ENCODE measurements at places on chromosomes 12 and 14.

- no peak for DNase-seq
Observed at GRCh38 chr12:64633011-64633939, 23.0 kb downstream of the RASSF3 start.

DNA sequence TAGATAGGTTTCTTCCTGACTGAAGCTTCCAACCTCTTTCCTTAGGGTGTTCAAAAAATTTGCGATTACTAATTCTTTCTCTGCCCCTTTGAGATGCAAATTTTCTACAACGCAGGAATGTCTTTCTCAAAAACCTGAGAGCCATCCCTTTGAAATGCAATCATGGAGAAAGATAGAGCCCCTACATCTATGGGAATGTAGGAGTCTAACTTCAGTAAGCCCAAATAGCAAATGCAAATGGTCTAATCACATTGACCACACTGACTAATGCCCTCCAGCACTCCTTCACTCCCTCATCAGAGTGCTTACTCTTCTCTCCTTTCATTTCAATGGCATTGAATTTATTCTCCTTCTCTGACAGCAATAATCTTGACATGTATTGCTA, 107.1 kb downstream of the SLC6A15 start:
- DNase-seq, result no peak

GRCh38 chr12:93380480-93381121, 2.9 kb downstream of the NUDT4 start:
- DNase-seq, result no peak

GRCh38 chr14:23487216-23487615, 17.7 kb downstream of the NGDN start:
- DNase-seq, result no peak

- DNase-seq, result no peak
Observed at GRCh38 chr12:122250536-122250935, 15.8 kb downstream of the VPS33A start.

- DNase-seq, result peak; percentile 35
Observed at GRCh38 chr12:4997939-4998338, 45.7 kb upstream of the KCNA5 start.

GRCh38 chr14:105852378-105853088, 326.1 kb downstream of the TMEM121 start:
- no peak for DNase-seq

- DNase-seq, result no peak
Observed at GRCh38 chr12:127629066-127629820, 637.7 kb upstream of the TMEM132C start.

DNA sequence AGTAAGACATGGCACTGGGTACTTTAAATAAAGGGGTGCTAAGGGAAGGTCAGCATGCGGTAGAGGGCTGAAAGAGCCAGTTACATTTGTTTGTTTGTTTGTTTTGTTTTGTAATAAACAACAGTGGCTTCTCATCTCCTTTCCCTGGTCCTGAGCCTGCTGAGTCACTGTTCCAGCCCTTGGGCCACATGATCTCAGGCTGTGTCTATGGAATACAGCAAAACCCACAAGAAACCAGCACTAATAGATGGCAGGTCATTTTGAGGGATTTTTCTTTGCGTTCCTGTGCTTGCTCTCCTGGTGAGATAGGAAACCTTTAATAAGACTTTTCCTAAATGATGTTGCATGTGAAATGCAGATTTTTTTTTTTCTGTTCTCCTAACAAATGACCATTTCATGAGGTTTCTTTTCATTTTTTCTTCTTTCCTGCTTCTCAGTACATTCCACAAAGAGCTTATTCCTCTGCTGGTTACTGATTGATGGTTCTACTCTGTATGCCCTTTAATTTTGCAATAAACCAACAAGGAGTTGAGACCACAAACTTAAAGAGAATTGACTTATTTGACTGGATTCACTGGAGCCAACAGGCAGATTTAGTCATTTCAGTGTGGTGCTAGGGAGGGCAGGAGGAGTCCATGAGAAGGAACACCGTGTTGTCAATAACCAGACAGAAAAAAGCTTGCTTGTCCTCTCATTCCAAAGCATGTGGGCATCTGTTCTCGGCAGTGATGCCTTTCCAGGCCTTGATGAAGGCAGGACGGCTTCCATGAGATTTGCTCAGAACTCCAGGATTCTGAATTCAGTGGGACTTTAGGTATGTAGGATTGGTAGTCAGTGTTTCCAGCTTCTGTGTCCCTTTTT, 459.2 kb downstream of the RAD51B start:
- no peak for DNase-seq

DNA sequence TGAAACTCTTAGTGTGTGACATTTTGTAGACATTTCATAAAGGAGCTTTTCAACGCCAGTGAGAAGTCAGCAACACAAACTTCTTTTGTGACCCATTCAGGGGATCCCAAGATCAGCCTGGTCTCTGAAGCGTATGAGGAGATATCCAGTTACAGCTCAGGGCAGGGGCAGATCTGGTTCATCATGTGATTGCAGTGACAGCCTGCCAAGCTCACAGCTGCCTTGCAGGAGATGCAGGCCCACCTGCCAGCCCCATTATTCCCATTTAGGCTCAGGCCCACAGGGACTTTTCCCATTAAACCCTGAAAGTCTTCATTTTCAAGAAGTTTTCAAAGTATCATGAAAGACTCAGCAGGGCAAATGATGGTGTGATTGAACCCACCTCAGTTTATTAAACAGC, 38.3 kb downstream of the SRGAP1 start:
- DNase-seq, result no peak

GRCh38 chr14:81550001-81550637, 16.5 kb upstream of the SEL1L start:
- no peak for DNase-seq

DNA sequence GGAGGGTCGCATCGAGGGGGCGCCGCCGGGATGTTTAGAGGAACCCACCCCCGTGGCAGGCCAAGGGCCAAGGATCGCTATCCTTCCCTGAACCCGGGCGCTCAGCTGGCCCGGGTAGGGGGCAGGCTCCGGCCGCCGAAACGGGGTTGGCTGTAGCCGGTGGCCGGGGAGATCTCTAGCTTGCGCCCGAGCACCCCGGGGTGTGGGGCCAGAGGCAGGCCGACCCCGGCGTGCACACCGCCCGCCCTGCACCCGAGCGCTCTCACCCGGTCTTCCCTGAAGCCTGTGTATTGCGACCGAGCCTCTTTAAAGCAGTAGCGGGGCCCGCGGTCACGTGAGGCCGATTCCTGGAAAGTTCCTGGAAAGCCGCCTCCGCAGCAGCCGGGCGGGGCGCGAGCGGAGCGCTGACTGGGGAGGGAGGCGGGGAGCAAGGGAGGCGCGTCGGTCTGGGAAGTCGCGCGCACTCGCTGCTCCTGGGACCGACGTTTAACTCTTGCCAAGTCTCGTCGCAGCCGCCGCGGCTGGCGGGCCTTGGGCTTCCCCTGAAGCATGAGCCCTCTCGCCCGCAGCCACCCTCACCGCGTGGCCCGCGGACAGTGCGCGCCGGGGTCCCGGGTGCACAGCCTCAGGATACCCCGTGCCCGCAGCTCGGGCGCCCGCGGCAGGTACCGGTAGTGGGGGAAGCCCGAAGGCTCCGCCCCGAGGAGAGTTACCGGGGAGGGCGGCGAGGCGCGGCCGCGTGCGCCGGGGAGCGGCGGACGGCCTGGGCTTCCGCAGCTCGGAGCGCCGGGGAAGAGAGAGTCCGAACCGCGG, 1.7 kb upstream of the SOCS2 start:
- DNase-seq, result peak; percentile 96

DNA sequence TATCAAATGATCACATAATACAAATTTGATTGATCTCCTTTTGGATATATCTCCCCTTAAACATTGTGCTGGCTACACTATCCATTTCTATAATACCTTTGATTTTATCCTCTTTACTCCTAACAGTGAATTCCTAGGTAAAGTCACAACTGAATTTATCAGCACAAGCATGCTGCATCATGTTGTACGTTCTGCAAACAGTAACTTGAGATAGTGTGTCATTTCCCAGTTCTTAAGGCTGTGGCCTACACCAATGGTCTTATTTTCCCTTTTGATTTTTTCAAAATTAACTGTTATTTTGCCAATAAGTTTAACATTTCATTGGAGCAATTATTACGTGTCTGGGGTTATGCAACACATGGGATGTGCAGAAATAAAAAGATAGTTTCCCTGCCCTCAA, 24.8 kb downstream of the PRKCH start:
- DNase-seq, result no peak

DNA sequence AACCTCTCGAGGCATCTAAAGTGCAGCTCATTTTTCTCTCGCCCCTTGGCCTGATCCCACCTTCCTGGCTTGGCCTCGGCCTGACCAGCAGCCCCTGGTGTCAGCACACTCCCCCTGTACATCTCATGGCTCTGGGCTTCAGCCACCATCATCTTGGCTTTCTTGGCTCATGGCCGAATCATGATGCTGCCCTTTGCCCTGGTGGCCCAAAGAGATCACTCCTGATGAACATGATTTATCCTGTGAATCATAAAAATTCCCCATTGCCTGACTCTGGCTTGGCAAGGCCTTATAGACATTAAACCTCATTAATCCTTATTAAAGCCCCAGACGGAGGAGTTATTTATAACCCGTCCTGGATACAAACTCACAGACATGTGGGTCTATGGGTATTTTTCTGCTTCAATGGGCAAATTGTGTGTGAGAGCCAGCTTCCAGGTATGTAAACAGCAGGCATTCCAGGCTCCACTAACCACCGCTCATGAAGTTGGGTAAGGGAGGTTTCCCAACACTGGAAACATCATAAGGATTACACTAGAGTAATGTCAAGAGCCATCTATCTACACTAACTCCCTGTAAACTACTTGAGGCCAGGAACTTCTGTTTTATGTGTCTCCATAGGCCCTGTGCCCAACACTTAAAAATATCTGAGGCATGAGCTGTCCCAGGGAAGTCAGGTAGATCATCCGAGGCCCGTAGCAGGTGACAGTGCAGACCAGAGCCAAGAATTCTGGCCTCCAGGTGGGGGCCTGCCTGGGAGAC, 171.2 kb downstream of the TTC8 start:
- peak; percentile 37 for DNase-seq

- DNase-seq, result no peak
Observed at GRCh38 chr14:67311868-67312267, 47.7 kb downstream of the ATP6V1D start.

DNA sequence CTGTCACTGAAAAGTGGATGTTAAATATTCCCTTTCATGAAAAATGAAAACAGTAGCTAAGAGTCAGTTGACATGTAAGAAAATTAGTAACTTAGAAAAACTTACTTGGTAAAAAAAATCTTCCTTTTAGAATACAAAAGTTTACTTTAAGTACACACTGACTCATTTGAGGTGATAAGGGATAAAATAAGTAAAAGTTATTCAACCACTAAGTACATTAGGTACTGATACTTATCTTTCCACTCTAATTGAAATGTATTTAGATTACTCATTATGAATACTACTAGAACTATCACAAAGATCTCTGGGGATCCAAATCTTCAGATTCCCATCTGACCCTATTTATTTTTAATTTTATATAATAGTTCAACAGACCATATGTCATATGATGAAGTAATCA, 12.2 kb downstream of the SYCP3 start:
- no peak for DNase-seq

- DNase-seq, result no peak
Observed at GRCh38 chr12:106039242-106039641, 99.5 kb downstream of the NUAK1 start.

DNA sequence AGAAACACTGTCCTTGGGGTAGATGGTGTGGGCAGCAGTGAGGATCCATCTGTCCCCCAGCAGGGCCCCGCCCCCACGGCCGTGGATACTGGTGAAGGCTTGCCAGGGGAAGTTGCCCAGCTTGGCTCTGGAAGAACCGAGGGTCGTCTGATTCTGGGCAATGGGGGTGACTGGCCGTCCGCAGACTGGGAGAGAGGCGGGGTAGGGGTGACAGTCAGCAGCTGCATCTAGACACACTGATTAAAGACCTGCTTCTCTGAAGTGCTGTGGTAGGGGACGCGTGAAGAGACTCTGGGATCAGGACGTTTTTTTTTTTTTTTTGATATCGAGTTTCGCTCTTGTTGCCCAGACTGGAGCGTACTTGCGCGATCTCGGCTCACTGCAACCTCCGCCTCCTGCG, 4.7 kb upstream of the C1R start:
- no peak for DNase-seq

DNA sequence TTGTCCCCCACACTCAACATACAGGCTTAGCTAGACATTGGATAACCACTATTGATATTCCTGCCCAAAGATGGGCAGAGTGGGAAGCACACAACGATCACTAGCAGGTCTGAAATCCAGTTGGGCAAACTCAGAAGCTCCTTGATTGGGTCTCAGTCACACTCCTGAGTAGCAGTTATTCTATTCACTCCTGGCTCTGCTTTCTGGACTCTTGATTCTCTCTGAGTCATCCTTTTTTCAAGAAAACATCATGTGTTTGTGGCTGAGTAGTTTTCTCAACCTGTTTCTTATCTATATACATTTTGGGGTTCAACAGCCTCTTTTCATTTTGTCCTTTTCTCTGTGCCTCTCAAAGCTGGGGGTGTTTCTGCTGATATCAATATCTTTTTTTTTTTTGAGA, 46.0 kb upstream of the MANSC4 start:
- no peak for DNase-seq

DNA sequence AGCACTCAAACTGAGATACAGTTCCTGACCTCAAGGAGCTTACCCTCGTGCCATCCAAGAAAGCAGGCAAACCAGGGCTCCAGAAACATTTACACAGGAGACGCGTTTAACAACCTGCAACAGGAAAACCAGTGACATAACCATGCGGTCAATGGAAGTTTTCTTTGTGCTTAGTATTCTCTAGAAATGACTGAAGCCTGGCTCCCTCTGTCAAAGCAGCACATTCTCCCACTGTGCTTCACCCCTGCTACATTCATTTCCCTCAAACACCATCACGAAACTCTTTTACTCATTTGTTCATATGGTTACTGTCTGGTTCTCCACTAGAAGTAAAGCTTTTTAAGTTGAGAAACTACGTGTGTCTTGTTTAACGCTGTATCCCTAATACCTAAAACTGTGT, 161.3 kb upstream of the CCND2 start:
- no peak for DNase-seq

DNA sequence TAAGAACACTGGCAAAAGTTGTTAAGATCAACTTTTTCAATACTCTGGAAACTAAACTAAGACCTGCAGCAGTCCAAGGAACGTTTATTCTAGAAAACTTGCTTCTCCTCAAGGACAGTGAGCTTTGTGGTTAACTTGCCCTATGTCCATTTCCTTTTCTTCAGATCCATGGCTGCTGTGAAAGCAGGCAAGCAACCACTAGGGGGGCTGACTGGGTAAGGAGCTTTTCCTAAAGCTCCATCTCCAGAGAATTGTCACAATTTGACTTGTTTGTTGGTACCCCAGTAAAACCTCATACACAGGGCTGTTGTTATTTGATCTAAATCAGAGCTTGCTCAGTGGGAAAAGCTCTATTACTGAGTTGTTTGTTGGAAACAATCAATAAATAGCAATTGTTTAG, 10.1 kb upstream of the RPL10L start:
- no peak for DNase-seq

GRCh38 chr12:630656-631632, 32.3 kb downstream of the NINJ2 start:
- no peak for DNase-seq

DNA sequence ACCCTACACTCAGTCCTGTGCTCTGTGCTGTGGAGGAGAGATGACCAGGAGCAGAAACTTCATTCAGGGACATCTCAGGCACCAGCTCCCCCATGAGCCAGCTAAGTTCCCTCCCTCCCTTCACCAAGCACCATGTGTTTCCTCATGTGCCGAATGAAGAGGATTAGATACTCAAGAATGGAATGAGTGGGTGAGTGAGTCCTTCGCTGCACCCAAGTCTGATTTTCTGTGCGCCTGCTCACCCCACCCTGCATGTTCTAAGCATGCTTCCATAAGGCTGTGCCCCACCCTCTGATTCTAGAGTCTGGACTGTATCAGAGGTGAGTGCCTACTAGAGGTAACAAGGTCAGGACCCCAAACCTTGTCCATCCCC, 12.1 kb downstream of the SERPINA5 start:
- DNase-seq, result no peak
